ENCODE measurements at places on chromosomes 3 and 15.

- no peak for DNase-seq
Observed at GRCh38 chr15:36798794-36799193, 219.4 kb downstream of the CDIN1 start.

DNA sequence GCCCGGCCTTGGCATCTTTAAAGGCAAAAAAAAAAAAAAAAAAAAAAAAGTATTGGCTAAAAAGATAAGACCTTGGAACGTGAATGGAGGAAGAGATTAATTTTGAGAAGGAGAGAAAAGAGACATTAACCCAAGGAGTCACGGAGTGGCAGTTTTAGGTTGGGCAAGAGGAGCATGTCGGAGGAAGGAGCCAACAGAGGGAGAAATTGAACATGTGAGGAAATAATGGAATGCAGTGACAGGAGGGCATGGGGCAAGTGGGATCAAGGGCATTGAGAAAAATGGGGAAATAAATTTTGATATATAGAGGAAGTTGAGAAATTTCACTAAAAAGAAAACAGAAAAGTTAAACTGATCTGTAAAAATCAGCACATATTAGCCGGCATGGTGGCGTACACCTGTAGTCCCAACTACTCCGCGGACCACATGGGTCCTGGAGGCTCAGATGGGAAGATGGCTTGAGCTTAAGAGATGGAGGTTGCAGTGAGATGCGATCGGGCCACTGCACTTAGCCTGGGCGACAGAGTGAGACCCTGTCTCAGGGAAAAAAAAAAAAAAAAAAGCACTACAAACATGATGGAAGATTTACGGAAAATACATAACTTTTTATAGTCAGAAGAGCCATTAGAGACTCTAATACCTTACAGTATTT, 1.2 kb downstream of the HAUS2 start:
- DNase-seq: no peak

DNA sequence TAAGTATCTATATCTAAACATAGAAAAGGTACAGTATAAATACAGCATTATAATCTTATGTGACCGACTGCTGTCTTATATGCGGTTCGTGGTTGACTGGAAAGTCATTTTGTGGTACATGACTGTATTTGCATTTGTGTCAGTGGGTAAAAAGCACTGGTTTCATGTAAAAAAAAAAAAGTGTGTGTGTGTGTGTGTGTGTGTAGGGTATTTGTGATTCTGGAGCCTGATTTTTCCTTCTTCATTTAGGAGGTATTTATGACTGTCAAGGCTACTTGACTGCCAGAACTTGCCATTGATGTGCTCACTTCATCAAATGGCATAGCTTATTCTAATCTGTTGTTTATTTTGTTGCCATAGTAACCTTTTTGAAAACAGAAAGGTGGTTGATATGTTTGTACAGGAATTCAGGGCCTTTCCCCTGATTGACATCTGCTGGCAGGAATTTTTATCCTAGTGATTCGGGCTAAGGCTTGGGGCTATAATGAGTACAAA, 63.2 kb downstream of the AKAP13 start:
- DNase-seq: no peak

DNA sequence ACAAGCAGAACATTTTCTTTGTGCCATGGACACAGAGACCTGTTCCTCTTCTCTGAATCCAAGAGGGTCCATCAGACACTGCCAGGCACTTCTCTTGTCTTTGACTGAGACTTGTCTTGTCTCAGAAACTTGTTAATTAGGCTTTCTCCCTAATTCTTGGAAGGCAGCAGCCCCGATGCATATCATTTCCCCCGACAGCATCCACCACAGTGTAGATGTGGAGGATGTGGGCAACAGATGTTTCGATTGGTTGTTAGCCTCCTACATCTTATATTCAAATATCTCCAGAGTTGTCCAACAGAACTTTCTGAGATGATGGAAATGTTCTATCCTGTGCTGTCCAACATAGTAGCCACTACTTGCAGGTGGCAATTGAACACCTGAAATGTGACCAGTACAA, 15.5 kb downstream of the GASK1A start:
- no peak for DNase-seq

DNA sequence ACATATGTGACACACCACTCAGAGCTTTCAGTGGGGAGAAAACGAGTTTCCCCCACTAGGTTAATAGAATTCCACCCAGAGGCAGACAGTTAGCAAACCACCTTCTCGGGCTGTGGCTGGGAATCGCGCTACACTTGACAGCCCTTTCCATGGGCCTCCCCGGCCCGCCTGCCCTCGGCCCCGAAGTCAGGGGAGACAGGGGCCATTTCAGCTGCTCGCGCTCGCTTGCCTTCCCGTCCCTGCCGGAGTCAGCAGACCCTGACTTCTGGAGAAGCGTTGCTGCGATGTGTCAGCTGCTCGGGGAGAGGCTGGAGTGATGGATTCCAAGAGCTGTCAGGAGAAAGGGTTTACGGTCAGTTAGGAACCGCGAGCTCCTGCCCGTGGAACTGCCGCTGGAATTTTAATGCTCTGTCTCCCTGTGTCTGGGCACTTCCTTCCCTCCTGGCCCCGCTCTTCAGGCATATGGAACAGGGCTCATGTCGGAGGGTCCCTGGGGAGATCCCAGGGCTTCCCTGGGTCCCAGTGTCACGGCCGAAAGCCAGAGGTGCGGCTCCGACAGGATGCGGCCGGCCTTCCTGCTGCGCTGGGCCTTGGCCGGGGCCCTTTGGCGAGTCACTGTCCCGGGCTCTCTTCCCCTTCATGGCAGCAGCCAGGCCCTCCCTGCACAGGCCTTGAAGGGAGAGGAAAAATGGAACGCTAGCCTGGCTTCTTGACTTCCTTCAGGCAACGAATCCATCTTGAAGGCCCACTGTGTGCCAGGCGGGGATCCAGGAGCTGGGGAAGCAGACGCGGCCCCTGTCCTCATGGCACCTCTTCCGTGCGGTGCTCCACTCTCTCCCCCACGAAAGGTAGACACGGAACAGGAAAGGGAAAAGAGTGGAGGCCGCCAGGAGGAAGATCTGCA, 38.4 kb upstream of the VPS8 start:
- DNase-seq: no peak

All from stimulated activated CD8-positive, alpha-beta memory T cell treated with anti-CD3 and anti-CD28 coated beads, Interleukin-7, amount 100 ng/mL, for 24 hours (primary cell).